ENCODE measurements at places on chromosomes 3 and 15.

DNA sequence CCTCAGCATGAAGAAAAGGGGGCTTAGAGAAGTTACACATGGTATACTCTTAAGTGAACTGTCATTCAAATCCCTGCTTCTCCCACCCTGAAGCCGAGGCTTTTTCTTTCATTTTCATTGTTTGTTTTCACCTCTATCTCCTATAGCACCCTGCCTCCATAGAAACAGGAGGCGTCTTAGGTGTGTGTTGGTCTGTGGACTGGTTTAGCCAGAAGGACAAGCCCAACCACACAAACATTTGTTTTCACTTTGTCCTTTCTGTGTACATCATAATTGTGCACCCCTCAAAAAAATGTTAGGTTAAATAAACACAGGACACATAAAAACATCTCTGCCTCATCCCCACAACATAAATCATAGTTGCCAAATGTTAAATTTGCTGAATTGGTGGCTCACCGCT is 73.3 kb upstream of the UBE2E2 start:
- DNase-seq, result no peak

GRCh38 chr3:184918750-184919149 is 106.8 kb downstream of the VPS8 start:
- no peak for DNase-seq

- no peak for DNase-seq
Measured at GRCh38 chr15:71508081-71508682, 302.2 kb upstream of the NR2E3 start.

GRCh38 chr3:5301651-5302297 is 114.3 kb downstream of the EDEM1 start:
- no peak for DNase-seq

DNA sequence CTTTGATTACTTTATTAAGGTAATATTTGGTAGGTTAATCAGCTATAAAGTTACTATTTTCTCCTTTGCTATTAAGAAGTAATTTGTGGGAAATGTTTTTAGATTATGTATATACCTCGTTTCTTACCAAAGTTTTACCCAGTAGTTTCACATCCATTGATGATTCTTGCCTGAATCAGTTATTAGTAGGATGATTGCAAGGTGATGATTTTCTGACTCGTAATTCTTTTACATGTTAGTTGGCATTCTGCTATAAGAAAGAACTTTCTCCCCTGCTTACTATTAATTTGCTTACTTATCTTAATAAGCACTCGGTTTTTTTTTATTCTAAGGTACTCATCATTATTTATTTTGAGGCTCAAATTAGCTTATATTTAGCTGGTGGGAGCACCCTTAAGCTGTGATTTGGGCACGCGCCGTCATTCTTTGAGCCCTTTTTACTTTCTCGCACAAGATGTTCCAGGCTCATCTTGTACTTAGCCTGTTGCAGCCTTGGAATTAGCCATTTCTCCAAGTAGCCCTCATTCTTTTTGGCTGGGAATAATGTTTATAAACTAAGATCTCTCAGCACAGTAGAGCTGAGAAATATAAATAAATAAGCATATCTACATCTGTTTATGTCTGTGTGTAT is 15.3 kb downstream of the USP3 start:
- no peak for DNase-seq

- DNase-seq, result no peak
Measured at GRCh38 chr3:64972793-64973192, 285.0 kb upstream of the ADAMTS9 start.

DNA sequence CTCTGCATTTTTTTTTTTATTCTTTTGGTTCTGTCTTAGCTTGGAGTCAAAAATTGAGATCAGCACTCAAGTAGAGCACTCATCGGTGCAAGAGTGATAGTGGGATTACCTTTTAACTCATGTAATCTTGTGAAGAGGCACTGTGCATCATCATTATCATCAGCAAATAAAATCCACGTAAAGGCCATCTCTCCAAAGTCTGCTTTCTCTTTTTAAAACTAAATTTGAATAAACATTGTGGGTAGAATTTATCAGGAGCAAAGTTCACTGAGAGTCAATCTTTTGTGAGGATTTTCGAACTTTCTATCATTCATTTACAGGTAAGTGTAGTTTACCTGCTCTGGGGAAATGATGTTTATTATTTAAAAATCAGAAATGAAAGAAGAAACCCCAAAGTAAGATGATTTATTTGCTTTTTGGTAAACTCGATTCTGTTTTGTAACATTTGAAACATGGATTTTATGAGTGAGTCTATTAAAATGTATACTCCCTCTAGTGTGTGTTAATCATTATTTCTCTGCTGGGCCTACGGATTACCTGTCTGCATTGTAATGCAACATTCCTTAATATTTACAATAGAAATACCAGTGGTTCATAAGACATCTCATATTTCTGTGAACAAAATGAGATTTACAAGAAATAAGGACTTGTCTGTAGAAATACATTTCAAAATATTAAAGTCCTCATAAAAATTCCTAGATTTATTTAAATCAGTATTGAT is 327.7 kb upstream of the NAALADL2 start:
- no peak for DNase-seq

- DNase-seq, result no peak
Measured at GRCh38 chr3:77460326-77460725, 420.4 kb downstream of the ROBO2 start.

GRCh38 chr3:196951371-196951770 is 9.0 kb upstream of the NCBP2 start:
- DNase-seq, result no peak

DNA sequence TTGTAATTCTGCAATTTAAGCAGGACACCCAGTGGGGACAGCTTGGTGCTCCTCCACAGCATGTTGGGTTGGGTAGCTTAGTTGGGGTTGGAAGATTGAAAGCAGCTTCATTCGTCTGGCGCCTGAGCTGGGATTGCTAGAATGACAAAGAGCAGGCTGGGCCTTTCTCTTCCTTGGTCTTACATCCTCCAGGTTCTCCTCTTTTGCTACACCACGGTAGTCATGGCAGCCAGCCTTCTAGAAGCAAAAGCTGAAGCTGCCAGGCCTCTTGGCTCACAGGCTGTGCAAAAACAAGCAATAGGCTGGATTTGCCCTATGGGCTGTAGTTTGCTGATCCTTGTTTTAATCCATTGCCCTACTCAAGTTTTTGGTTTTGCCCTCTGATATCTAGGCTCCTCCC is 3.2 kb upstream of the ANXA2 start:
- DNase-seq, result no peak

DNA sequence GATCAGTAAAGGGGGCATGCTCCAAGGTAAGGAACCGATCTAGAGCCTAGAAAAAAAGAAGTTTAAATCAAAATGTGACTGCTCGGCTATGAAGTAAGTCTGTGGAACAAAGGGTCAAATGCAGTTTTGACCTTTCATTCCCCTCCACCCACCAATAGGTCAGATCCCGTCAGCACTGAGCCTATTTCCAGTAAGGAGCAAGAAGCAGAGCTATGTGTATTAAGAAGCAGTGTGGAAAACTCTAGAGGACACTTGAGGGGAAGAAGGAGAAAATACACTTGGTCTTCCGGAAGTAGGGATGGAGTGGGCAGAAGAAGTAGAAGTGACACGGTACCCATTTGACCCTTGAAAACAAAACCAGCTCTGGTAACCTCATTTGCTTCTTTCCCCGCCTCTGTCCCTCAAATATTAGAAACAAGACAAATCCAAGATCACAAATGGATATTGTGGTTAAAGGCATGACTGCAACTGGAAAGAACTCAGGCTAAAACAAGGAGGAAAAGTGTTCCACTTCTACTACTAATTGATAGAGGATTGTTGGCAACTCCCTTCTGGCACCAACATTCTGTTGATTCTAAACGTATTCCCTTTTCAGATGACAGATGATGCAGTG is 888.3 kb upstream of the NR2F2 start:
- DNase-seq, result no peak

DNA sequence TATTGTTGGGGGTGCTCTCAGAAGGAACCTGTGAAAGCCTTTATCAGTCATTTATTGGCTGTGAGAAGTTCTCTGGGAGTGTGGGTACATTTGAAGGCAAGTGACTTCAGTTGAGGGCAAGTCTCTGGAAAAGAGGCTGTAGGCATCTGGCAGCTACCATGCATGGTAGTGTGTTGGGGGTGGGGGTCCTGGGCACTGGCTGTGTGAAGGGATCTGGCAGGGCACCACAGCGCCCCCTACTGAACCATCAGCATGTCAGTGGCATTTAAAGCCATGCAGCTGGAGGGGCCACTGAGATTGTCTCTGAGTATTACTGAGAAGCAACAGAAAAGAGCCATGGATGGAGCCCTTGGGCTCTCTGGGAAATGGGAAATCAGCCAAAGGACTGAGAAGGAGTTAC is 30.6 kb downstream of the CRTAP start:
- DNase-seq, result peak; percentile 10

DNA sequence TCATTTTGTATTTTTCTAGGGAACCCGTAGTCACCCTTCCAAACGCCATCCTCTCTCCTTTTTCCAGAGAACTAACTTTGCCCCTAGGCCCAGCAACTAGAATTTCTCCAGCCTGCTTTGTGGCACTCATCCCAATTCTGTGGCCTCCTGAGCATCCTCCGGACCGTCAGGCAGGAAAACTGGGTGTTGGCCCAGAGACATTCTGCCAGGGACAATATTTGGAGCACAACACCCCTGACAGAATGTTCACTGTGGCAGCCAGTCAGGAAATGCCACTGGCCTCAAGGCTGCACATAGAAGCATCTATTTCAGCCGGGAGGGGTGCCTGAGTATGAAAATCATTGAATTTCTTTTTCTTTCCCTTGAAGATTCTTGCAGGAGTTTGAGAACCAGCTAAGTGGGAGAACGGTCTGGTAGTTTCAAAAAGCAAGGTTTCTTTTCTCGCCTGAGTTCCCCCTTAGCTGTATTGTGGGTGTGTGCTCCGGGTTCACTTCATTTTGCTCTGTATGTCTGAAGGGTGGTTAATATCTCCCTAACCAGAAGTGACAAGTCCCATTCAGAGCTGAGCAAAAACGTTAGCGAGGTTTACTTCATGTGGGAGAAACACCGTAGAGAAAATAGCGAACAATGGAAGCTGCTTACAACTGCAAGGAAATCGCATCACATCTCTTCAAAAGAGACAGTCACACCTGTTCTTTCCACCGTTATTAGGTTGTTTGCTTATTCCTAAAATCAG is 108.1 kb upstream of the TPM1 start:
- DNase-seq, result no peak

GRCh38 chr15:74297887-74298286 is 61.8 kb downstream of the CCDC33 start:
- DNase-seq, result no peak

DNA sequence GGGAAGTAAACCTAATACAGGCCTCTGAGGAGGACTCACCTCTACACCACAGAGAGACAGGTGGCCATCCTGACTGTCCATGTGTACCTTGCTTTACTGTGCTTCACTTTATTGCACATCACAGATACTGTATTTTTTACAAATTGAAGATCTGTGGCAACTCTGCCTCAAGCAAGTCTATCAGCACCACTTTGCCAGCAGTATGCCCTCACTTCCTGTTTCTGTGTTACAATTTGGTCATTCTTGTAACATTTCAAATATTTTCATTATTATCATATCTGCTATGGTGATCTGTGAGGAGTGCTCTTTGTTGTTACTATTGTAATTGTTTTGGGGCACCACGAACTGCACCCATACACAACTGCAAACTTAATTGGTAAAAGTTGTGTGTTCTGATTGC is 78.0 kb downstream of the BBX start:
- no peak for DNase-seq

- no peak for DNase-seq
Measured at GRCh38 chr15:33396475-33396874, 85.7 kb downstream of the RYR3 start.

DNA sequence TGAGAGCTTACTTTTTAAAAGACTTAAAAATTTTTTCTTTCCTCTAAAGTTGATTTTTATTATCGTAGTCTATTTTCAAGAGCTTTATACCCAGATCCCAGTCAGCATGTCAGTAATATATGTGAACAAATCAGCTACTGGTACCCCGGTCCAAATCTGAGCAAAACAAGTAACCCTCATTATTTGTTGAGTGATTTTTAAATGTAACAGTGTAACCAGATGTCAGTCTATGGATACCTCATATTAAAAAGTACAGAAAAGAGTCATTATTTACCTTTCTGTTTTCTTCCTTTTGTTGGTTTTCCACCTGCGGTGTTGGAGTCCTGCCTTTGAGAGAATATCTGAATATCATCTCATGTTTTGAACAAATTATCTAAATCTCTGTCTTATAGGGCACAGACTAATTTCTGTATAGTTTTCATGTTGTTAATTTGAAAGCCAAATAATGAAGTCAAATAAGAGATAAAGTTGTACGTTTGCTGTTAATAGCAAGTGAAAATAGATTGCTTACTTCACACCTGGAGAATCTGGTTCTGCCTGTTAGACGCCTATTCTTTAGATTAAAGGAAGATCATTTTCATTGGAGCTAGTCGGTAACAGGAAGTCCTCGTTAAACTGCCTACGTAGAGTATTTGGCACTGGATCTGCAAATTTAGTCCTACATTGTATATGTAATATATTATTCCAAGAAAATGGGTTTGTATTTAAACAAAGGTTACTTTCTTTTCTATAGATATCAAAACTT is at the start of gene STX19:
TSS of gene STX19 (minus strand) at position 505 of the 745 bp plus-strand sequence. CDS start 13,328 bp downstream, outside the sequence.
- DNase-seq, result no peak

GRCh38 chr3:149340310-149340933 is 7.0 kb upstream of the TM4SF18 start:
- DNase-seq, result no peak

DNA sequence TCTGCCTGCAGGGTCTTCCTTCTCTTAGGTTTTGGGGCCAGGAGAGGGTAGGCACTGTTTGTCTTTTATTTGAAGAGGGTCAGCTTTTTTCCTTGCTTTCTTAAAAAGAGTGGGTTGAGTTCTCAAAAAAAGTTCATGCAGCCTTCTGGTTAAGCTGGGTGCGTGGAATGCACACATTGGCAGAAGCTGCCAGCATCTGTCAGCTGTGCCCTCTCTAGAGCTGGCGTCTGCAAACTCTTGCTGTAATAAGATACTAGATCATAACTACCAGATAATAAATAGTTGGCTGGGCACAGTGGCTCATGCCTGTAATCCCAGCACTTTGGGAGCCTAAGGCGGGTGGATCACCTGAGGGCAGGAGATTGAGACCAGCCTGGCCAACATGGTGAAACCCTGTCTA is 373.4 kb downstream of the OCA2 start:
- DNase-seq, result no peak

DNA sequence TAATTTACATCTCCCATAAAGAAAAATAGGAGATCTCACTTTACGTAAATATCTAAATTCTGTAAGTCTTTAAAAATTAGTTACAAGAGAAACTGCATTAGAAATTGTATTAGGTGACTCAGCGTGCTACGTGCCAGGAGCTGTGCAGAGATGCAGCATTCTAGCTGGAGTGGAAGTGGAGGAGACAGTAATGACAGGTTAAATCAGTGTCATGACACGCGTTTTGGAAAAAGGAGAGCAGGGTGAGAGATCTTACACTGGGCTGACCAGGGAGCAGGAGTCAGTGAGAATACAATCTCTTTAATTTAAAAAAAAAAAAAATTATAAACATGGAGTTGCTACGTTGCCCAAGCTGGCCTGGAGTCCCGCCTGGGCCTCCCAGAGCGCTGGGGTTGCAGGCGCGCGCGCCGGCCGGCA is 635 bp downstream of the TUBGCP5 start:
- no peak for DNase-seq

DNA sequence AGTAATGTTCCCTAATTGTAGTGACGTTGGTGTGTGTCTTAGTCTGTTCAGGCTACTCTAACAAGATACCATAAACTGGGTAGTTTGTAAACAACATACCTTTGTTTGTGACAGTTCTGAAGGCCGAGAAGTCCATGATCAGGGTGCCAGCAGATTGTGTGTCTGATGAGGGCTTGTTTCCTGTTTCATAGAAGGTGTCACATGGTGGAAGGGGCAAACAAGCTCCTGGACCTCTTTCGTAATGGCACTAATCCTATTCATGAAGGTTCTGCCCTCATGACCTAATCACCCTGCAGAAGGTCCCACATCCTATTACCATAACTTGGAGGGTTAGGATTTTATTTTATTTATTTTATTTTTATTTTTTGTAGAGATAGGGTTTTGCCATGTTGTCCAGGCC is 11.1 kb downstream of the ATXN7 start:
- DNase-seq, result no peak

Measured in stimulated activated CD4-positive, alpha-beta T cell treated with anti-CD3 and anti-CD28 coated beads, Interleukin-12 subunit alpha, Interleukin-12 subunit beta, amount 100 ng/mL, for 4 hours (primary cell).